ENCODE measurements at places on chromosomes 1 and 21.

GRCh38 chr1:8465013-8465412, 147.1 kb downstream of the SLC45A1 start:
- DNase-seq = no peak

DNA sequence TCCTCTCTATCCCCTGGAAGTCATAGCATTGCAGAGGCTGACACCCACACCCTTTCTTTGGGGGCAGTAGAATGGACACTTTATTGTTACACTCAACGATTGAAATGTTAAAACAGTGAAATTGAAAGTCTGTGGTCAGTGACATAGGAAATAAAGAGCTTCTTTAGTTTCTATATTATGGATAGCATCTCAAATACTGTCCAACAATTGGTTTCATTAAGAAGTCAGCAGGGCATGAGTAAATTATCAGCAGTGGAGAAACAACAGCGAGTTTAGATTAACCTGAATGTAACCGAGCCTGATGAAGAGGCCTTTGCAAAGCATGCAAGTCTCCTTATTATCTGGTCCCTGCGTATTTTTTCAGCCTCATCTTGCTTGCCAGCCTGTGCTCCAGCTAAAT, 350.7 kb downstream of the NTNG1 start:
- DNase-seq = no peak

DNA sequence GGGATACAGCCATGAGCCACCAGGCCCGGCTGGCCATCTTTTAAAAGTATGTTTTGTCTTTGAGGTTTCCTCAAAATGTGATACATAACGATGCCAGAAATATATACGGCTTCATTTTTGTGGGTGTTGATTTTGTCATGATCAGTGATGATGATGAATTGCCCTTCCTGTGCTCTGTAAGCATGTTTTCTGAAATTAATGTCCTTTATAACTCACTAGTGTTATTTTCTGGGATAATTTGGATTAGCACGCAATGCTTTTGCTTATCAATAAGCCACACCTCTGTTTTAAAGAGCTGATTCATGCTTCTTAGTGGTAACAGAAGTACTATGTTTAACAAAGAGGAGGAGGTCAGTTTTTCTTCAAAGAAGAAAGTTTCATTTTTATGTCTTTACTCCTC, 25.6 kb downstream of the PHACTR4 start:
- no peak for DNase-seq

DNA sequence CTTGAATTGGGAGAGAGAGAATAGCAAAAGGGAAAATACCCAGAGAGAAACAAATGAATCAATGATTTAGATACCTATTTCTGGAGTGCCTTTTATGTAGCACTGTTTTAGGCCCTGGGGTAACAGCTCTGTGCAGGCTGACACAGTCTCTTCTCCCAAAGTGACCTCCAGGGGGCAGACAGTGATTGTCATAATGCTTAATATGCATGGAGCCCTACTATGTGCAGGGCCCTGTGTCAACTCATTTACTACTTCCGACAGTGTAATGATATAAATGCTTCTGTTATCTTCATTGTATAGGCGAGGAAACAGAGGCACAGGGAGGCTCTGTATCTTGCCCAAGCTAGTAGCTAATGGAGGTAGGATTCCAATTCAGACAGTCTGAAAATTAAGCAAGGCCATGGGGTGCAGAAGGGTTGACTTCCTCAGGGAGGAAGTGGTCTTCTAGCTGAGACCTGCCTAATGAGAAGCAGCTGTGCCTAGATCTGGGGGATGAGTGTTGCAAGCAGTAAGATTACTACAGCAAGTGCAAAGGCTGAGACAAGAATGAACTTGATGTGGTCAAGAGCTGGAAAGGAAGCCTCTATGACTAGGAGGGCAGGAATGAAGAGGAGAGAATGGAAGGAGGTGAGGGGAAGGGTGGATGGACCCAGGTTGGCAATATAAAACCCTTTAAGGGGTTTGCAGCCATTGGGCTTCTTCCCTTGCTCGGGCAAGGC, 16.2 kb upstream of the SERINC2 start:
- no peak for DNase-seq

DNA sequence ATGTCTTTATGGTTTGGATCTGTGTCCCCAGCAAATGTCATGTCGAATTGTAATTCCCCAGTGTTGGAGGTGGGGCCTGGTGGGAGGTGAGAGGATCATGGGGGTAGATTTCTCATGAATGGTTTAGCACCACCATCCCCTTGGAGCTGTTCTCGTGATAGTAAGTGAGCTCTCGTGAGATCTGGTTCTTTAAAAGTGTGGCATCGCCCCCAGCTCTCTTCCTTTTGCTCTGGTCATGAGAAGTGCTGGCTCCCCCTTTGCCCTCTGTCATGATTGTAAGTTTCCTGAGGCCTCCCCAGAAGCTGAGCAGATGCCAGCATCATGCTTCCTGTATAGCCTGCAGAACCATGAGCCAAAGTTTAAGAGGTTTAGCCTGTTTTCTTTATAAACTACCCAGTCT, 11.2 kb upstream of the KCNE2 start:
- DNase-seq = no peak

- DNase-seq = no peak
Observed at GRCh38 chr1:36851595-36851994, 182.7 kb downstream of the GRIK3 start.

GRCh38 chr21:31988492-31989290, 115.9 kb downstream of the HUNK start:
- DNase-seq = no peak

- DNase-seq = no peak
Observed at GRCh38 chr1:232634096-232634495, 4.2 kb upstream of the SIPA1L2 start.

- DNase-seq = no peak
Observed at GRCh38 chr1:164745736-164746135, 186.8 kb downstream of the PBX1 start.

DNA sequence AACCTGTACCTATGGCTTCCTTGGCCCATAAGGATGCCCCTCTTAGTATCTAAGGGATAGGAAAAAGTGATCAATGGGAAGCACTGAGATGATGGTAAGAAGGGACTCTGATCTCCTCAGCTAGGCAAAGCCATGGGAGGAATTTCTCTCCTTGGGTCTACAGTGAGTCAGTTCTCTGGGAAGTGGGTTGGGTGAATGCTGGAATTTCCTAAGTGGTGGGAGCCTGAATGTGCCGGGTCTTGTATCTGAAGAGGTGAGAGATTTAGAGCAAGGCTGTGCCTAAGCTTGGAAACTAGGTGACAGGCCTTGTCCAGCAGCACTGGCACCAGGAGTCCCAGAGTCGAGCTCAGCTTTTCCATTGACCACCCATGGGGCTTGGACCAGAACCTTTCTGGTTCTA, 96.3 kb upstream of the SLC2A1 start:
- DNase-seq = no peak

DNA sequence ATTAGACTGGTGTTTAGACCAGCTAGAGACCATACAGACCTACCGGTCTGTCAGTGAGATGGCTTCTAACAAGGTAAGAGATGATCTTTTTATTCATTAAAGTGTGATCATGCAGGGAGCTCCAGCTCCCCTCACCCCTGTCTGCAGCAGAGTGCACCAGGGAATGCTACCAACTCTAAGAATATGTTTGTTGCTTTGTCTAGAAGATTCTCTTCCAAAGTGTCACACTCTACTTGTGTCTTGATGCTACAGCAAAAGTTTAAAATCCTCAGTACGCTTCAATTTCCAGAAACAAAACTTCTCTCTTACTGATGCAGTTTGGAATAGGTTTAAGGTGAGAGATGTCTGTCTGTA, 201.4 kb upstream of the SGIP1 start:
- DNase-seq = no peak

DNA sequence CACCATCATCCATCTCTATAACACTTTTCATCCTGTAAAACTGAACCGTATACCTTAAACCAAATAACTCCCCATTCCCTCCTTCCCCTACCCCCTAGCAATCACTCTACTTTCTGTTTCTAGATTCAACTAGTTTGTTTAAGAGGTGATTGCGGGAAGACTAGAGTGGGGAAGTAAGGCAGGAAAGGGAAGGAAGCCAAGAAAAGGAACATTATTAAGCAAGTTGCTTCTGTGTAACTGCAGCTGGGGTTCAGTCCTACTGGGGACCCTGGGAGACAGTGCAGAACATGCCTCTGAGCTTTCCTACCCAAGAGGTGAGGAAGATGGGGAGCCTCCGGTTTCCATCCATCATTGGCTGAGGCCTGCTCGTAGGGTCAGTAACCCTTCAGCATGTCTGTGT, 28.9 kb upstream of the H3-3A start:
- DNase-seq = no peak

DNA sequence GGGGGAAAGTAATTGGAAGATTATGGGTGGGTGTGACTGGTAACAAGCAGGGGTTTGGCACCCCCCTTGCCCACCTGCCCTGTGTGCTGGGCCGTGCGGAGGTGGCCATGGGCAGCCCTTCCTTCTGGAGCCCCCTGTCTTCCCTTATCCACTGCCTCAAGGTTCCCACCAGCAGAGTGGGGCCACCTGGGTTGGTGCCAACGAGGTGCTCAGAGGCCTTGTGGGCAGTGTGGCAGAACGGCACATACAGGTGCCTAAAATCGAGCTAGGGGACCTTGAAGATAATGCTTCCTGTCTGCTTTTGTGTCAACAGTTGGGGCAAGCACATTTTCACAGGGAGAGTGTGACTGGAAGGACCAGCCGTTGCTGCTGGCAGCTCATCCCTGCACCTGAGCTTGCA, 161.8 kb downstream of the PCBP3 start:
- no peak for DNase-seq

GRCh38 chr1:166933633-166934032, 41.7 kb downstream of the ILDR2 start:
- DNase-seq = no peak

GRCh38 chr1:28173980-28174297, 2.6 kb downstream of the PTAFR start:
- no peak for DNase-seq

DNA sequence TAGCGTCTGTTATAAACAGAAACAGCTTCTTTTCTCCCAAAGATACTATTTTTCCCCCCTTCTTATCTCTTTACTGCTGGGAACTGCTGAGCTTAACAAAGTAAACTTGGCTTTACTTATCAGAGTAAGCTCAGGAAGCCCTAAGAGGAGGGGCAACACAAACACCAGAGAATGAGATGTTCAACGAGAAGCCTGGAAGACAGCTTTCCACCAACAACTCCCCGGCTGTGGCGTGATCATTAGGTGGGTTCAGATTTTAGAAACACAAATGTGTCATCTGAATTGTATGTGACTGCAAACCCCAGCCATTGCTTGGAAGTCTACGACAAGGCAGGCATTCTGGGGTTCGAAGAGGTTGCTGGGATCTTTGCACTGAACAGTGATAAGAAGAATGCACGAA, 181.2 kb upstream of the ESRRG start:
- no peak for DNase-seq

GRCh38 chr1:229130028-229130668, 140.8 kb upstream of the RAB4A start:
- no peak for DNase-seq

GRCh38 chr1:98661544-98662355, at the start of gene SNX7:
Gene SNX7 (plus strand): TSS chr1:98661721. CDS start chr1:98661732, 11 bp downstream.
- no peak for DNase-seq

- no peak for DNase-seq
Observed at GRCh38 chr1:37033355-37034101, 787 bp downstream of the GRIK3 start.

DNA sequence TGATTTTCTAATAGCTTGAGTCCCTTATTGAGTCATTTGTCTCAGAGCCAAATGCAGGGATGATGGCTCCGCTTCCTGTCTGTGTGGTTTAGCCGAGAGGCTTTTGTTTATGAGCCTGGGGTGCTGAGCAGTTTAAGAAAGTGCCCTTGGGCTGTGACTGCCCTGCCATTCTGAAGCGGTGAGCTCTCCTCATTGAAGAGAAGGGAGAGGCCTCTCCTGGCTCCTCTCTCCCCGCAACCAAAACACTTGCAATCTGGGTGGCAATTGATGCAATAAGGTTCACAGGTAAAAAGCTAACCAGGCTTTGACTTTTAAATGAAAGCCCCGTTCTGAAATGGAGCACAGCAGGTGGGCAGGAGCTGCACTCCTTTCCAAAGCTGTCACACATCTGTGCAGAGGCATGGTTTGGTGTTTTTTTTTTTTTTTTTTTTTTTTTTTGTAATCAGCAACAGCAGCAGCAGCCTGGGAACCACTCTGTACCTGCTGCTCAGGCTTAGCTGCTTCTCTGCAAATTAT, 403.7 kb downstream of the SIPA1L2 start:
- no peak for DNase-seq

- no peak for DNase-seq
Observed at GRCh38 chr1:96722161-96722922, 758 bp downstream of the PTBP2 start.

DNA sequence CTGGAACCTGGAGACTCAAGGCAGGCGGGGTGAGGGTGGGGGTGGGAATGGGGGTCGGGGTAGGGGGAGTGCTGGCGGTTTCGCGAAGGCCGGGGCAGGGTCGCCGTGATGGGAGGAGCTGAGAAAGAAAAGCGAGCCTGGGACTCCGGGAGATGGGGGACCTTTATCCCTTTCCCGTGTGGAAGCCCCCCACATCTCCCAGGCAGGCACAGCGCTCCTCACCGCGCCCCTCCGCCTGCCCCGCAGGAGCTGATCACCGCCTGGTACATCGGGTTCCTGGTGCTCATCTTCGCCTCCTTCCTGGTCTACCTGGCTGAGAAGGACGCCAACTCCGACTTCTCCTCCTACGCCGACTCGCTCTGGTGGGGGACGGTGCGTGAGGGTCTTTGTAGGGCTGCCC, 35.5 kb downstream of the KCNQ4 start:
- DNase-seq = no peak

- DNase-seq = no peak
Observed at GRCh38 chr21:41948901-41949300, 4.9 kb downstream of the C2CD2 start.

GRCh38 chr1:17978016-17978415, 129.6 kb upstream of the IGSF21 start:
- DNase-seq = no peak

- DNase-seq = no peak
Observed at GRCh38 chr1:90534663-90535295, 182.3 kb downstream of the BARHL2 start.

GRCh38 chr1:228478326-228478725, 8.9 kb upstream of the RNF187 start:
- no peak for DNase-seq

DNA sequence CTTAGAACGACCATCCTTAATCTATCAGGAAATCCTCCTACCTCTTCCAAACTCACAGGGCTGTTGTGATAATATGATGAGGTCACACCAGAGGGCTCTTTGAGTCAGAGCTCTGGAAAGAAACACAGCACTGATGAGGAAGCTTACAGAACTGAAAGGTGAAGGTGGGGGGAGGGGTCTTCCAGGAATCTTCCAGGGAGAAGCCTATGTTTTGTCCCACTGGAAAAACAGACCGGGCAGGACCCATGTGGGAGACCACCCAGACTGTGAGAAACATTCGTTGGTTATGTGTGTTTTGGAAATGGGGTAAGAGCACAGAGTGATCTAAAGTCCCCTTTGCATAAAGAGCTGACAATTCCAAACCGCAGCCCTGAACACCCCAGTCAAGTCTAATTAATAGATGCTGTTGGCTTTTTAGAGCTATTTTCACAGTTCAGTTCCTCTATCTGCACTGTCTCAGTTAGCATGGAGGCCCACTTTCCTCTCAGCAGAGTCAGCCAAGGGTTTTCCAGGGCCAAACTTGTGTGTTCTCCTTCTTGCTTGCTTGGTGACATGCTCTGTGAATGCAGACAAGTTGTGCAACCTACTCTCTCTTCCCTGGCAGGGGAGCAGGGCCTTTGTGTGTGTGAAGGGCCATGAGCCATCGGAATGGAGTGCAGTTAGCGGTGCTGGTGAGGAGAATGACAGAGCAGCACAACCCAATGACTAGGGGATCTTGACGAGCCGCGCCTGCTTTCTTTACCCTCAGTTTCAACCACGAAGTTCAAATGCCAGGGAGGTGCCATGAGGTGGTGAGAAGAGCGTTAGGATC, 12.3 kb downstream of the PHLDA3 start:
- no peak for DNase-seq

Data from LNCaP clone FGC (cell line).